ENCODE measurements at places on chromosomes 1 and 21.
A peak's percentile ranks its signal among the peaks of the same experiment; 100 is the strongest.

DNA sequence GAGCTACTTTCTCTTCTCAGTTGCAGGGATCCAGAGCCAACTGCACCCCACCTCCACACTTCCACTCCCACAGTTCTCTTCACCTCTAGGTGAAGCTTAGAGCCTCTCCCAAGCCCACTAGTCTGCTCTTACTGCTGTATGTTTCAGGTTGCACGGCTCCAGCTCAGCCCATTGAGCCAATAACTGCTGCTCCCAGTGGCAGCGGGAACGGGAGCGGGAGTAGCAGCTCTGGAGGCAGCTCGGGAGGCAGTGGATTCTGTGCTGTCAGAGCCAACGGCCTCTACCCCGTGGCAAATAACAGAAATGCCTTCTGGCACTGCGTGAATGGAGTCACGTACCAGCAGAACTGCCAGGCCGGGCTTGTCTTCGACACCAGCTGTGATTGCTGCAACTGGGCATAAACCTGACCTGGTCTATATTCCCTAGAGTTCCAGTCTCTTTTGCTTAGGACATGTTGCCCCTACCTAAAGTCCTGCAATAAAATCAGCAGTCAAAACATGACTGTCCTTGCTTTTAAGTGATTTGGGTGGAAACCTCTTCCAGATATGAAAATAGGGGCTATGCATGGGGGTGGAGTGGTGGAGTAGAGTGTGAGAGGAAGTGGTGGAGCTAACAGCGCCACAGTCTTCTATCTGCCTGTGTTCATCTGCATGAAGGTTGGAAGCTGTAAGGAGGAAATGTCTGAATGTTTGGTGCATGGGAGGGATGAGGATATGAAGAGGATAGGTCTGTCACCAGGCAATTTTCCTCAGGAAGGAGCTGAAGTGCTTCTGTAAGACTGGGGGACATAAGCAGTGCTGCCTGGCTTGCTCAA, 29.6 kb downstream of the CHIA start:
- no peak for DNase-seq

- no peak for DNase-seq
Measured at GRCh38 chr1:21761052-21761451, 21.9 kb downstream of the USP48 start.

DNA sequence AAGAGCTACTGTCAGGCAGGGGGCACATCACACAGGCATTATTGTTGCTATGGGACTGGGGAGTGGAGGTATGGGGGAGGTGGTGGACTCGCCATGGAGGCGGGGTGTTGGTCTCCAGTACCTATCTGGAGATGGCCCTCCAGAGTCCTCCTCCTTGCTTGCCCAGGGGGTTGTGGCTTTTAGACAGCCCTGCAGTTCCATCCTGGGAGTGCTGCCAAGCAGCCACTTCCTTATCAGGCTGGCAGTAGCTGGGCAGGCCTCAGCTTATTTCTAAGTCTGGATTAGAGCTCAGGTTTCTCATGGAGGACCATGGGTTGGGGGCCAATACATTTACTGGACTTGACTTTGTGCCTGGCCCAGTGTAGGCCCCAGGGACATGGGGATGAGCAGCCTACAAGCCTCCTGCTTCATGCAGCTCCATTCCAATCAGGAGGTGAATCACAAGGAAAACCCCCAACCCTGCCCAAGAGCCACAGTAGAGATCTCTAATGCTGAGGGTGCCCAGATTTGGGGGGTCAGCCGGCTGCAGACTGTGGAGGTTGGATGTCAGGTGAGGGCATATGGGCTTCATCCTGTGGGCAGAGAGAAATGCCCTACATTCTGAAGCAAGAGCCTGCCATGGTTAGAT, 210.7 kb upstream of the EDN2 start:
- DNase-seq: peak; percentile 28

- no peak for DNase-seq
Measured at GRCh38 chr21:27155130-27155500, 188.2 kb upstream of the ADAMTS5 start.

DNA sequence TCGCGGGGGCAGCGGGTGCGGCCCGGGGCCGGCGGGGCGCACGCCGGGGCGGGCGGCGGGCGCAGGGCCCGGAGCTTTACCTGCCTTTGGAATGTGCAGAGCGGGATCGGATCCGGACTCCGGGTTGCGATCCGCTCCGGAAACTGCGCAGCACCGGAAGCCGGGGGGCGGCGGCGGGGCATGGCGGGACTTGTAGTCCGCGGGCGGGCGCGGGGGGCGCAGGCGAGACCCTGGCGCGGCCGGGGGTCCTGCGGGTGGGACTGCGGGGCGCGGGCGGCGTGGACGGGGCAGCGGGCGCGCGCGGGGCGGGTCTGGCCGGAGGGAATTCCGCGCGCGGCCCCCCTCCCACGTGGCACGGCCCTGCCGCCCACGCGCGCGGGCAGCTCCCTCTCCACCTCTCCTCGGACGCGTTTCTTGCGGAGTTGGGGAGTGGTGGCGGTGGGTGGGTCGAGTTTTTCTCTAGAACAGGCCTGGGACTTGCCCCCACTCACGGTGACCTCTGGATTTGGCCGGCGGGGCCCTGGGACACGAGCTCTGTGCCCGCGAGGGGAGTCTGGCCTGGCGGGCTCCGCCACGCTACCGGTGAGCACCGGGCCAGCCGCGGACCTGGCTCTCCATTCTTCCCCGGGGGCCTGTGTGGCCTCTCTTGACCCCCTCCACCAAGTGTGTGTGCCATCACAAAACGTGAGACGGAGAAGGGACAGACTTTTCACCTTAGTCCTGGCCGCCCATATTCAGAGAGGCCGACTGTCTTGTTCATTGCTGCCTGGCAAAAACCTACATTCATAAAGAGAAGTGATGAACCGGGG, at the start of gene PRDM15:
Gene PRDM15 (minus strand): TSS at position 155 of the 809 bp plus-strand sequence. CDS start 18,981 bp downstream, outside the sequence.
- DNase-seq: peak; percentile 61

DNA sequence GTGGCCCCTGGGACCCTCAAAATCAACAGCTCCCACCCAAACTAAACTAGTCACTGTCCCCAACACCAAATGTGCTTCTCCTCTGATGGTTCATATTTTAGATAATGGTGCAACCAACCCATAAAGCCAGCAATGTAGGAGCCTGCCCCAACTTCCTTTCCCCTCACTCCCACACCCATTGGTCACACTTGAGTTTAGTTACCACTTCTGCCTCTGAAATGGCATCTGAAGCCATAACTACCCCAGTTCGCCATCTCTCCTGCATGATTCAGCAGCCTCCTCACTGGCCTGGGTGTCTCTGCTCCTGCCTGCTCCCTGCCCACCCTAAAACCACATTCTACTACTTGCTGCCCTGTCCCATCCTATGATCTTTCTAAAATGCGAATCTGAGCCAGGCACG, 3.4 kb upstream of the CDCP2 start:
- DNase-seq: no peak

- no peak for DNase-seq
Measured at GRCh38 chr1:91742848-91743292, 143.1 kb downstream of the TGFBR3 start.
